Sigmoid colon (tissue), 7 donors: ENCODE measurements at places on chromosomes 3 and 15.

DNA sequence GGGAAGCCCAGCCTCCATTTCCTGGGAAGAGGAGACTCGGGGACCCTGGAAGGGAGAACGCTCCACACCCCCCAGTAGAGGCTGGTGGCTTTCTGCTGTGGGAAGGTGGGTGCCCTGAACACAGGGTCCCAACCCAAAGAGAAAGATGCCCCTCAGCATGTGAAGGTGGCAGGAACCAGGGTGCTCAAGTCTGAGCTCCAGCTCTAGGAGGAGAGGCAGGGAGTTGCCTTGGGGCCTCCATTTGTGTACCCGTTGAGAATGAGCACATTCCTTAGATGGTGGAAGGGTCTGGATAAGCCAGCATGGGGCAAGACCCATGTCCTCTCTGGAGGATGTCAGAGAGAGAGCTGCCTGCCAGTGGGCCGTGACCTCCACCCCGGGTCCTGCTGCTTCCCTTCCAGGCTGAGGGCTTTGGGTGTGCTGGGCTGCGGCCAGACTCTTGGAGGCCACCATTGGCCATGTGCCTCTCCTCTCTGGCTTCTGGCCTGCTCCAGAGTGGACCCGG, 212.4 kb downstream of the TBC1D2B start:
- DNase-seq: peak; percentile 22

DNA sequence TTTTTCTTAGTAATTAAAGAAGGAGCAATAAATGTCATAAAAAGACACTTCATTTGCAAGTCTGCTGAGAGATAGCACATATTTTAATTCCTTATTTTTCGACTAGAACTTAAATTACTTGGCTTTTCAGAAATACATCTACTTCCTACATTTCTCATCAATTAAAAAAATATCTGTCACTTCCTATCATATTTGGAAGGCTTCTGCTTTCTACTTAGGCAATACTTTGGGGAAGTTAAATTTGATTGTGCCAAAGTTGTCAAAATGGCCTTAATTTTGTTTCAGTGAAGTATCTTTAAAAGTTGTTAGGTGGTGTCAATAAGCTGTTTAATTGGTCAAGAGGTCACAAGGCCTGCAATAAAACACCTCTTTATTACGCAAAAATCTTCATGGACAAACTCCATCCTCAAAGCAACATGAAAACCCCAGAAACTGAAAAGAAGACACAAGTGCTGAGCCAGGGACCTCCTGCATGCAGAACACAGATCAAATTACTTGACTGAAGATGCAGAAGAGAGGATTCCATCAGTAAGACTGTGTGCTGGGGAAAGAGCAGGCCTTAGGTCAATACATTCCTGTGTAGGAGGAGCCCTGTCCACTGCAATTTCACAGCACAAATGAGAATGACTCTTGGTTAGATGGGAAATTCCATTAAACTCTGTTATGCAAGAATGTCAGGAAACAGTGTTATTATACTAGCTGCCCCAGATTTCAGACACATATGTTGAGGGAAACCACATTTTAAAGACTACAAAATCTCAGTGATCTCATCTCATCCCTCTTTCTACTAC, 48.0 kb upstream of the FSTL1 start:
- peak; percentile 82 for DNase-seq

DNA sequence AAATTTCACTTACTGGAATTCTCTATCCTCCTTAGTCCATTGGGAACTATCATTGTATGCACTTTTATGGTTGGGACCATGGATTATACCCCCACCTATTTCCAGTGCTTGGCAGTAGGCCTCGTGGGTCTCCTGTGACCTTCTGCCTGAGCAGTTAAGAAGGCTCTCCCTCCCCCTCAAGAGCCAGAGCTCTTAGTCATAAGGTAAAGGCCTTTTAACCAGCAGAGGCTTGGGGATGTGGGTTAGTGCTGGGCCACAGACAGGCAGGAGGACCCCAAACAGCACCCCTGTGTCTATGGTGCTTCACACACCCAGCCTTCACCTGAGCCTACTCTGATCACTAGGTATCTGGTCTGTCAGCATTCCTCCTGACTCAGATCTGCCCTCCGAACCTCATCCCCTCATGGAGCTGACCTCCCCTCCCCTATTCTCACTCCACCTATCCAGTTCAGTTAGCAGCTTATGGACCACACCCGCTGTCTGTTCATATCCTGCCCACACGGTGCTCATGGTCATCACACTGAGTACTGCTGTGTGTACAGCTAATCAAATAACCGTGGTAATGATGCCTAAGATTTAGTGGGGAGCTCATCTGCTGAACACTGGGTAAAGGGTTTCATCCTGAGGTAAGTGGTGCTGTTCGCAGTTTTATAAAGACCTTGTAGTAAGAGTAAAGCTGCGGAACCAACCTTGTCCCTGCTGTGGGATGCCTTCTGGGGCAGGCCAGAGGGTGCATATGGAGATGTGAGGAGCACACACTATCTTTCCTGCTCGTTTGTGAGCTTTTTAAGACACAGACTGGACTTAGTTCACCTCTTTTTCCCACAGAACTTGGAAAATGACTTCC, 40.9 kb downstream of the KLHL18 start:
- DNase-seq: no peak

GRCh38 chr15:87362531-87362930, 894.0 kb downstream of the NTRK3 start:
- DNase-seq: no peak

DNA sequence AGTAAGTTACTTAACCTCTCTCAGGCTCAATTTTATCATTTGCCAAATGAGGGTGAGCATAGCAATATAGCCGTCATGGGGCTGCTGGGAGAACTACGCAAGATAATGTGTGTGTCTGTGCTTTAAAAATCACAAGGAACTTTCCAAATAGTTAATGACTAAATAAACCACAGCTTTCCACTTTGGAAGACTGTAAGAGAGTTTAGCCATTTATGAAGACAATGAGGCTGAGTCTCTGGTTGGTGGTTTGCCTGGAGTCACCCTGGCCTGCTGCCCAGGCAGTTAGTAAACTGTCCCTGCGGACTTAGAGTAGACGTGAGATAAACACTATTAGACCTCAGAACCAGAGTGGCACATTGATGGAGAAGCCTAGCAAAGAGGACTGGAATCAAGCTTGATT, 357.7 kb downstream of the CLSTN2 start:
- DNase-seq: no peak

DNA sequence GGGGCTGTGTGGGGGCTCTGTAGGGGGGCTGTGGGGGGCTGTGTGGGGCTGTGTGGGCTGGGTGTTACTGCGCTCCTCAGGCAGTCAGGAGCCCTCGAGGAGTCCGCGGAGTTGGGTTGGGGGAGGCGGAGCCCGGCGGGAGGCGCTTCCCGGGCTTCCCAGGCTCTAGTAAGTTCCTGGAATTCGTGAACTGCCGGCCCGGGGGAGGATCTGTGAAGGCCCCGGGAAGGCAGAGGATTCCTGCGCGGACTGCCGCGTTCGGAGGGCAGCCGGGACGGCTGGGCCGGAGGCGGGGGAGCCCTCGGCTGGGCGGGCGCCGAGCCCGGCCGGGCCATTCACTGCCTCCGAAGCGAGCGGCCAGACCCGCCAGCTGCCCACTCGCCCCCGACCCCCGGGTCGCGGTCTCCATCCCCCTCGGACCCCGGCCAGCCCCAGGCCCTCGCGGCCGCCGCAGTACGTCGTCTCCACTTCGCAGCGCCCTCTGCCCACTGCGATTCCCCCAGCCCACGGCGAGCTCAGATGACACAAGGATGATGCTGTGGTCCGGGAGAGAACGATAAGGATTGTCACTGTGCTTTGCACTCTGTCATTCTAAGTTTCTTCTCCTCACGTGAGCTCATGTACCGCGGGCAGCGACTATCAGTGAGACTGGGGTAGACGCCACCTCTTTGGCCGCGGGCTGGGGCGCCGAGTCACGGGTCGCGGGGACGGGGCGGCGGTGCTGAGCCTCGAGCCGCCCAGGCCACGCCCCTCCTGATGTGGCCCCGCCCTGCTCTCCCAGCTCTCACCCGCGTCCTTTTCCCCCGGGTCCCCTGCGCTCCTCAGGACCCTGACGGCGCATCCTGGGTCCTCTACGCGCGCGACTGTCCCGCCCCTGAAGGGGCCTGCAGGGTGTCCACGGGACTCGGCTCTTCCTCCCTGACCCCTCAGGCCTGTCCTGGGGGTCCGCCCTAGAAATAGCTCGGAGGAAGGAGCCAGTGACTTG, 65.3 kb downstream of the KLF13 start:
- peak; percentile 94 for DNase-seq

DNA sequence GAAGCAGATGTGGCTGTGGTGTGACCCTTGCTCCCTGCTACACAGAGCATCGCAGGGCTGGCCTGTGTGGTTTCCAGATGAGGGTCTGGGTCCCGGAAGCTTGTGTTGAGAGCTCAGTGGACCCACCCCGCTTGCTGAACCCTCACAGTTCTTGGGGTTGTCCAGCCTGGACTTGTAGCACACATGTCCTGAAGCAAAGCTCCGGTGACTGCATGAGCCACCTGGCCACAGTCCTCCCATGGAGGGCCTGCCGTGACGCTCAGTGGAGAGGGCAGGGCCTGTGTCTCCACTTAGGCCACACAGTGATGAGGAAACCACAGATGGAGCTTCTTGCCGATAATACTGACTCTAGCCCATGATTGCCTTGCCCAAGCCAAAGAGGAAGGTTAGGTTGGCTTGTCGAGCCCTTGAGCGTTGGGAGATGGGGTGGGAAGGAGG, 62.6 kb downstream of the RGMA start:
- no peak for DNase-seq

GRCh38 chr15:66862111-66862939, 160.3 kb downstream of the SMAD6 start:
- no peak for DNase-seq

DNA sequence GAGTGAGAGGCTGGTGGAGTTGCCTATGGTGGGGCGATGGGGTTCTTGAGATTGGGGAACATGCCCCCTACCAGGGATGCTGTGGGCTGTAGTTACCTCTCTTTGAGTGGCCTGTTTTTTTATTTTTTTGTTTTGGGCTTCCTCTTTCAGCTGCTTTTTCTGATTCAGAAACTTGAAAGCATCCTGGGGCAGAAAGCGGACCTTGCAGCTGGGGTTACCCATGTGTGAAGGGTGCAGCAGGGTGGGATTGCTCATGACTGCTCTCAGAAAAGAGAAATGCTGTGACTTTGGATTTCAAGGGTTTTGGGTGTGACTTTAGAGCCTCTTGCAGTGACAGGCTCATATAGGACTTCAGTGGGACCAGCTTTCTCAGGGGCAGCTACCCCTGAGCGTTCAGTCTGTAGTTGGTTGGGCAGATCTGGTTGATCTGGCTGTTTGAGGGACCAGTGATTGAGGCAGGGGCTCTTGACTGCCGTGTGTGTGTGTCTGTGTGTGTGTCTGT, 1.8 kb downstream of the LIMD1 start:
- DNase-seq: no peak

DNA sequence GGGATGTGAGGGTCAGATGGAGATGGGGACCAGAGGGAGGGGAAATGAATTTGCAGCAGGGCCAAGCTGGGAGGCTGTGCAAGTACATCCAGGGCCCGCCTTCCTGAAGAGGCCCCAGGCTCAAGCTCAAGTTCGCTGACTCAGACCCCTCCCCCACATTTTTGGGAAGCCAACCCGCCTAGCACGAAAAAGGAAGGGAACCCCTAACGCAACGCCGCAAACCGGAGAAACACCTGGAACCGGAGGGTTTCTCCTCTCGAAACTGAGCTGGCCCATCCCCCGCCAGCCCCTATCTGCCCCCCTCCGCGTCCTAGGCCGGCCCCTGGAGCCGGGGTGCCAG, 624 bp downstream of the AP3B2 start:
- no peak for DNase-seq

GRCh38 chr15:98809273-98809672, 160.9 kb downstream of the IGF1R start:
- peak; percentile 75 for DNase-seq

- DNase-seq: no peak
Measured at GRCh38 chr3:53255423-53255774, 423 bp downstream of the TKT start.

DNA sequence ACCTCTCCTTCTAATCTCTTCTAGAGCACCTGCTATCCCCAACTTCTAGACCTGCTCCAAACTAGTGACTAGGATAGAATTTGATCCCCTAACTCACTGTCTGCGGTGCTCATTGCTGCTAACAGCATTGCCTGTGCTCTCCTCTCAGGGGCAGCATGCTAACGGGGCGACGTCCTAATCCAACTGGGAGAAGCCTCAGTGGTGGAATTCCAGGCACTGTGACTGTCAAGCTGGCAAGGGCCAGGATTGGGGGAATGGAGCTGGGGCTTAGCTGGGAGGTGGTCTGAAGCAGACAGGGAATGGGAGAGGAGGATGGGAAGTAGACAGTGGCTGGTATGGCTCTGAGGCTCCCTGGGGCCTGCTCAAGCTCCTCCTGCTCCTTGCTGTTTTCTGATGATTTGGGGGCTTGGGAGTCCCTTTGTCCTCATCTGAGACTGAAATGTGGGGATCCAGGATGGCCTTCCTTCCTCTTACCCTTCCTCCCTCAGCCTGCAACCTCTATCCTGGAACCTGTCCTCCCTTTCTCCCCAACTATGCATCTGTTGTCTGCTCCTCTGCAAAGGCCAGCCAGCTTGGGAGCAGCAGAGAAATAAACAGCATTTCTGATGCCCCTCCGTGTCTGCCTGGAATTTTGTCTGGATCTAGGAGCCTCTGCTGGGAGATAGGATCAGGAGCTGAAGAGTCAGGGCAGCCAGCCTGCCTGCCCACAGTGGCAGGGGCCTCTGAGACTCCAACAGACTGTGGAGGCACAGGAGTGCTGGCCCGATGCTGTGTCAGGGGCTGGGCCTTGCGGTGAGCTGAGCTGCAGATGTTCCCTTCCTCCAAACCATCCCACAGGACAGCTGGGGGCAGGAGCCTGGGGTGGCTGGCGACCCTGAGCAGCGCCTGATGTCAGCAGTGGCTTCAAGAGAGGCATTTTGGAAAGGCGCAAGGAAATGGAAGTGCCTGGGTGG, 3.0 kb downstream of the ISLR start:
- peak; percentile 64 for DNase-seq

DNA sequence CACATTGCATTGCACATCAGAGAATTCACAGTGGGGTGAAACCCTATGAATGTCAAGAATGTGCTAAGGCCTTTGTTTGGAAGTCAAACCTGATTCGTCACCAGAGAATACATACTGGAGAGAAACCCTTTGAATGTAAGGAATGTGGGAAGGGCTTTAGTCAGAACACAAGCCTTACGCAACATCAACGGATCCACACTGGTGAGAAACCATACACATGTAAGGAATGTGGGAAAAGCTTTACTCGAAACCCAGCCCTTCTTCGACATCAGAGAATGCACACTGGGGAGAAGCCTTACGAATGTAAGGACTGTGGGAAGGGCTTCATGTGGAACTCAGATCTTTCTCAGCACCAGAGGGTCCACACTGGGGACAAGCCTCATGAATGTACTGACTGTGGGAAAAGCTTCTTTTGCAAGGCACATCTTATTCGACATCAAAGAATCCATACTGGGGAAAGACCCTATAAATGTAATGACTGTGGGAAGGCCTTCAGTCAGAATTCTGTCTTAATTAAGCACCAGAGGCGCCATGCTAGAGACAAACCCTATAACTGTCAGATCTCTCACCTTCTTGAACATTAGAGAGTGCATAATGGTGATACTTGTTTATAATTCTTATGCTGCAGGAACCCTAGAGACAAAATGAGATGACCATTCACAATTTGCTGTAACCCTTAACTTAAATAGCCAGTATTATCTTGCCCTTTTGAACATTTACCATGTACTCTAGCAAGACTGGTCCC, 9.0 kb downstream of the ZNF662 start:
- DNase-seq: no peak

- no peak for DNase-seq
Measured at GRCh38 chr3:172612871-172613678, 89.8 kb upstream of the TNFSF10 start.
